ENCODE measurements at places on chromosomes 5 and 9. TPM values are rescaled to one million over a fixed set of nuclear protein-coding genes. Genes with fewer than 3 reads are reported as not detected.
A peak's percentile ranks its signal among the peaks of the same experiment; 100 is the strongest.

DNA sequence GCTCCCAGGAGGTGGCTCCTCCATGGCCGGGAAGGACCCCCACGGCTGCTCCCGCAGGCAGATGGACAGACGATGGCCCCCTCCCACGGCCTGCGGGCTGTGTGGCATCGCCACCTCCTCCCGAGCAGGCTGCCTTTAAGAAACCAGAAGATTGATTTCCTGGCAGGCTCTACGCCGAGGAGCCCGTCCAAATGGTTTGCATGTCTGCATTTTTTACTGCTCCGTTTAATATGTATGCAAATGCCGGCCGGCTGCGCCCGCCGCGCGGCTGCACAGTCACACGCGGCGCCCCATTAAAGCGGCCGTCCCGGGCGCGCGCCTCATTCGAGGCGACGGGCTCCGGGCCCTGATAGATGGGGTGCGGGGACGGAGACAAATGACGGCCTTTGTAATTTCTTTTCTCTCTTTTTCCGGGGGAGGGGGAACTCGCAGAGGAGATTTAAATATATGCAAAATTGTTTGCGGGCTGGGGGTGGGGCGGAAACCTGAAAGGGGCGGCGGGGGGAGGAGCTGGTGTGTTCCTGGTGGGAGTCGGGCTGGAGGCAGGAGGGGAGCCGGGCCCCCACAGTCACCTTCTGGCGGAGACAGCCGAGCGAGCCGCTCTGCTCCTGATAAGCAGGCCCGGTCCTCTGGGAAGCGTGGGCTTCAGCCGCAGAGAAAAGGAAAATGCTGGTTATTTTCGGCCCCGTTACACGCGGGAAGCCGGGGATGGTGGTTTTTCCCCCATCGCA lies 158.7 kb upstream of the IER5L start:
- peak; percentile 63 for DNase-seq

WNK2 gene
- polyA plus RNA-seq = 15.1 TPM

GRCh38 chr5:177602458-177602830 lies 2.5 kb downstream of the B4GALT7 start:
- no peak for DNase-seq

- DNase-seq = no peak
These were observed 117.8 kb upstream of the SPIN1 start for GRCh38 chr9:88270413-88270812.

NSG2 gene
- polyA plus RNA-seq = 0.17 TPM

DNA sequence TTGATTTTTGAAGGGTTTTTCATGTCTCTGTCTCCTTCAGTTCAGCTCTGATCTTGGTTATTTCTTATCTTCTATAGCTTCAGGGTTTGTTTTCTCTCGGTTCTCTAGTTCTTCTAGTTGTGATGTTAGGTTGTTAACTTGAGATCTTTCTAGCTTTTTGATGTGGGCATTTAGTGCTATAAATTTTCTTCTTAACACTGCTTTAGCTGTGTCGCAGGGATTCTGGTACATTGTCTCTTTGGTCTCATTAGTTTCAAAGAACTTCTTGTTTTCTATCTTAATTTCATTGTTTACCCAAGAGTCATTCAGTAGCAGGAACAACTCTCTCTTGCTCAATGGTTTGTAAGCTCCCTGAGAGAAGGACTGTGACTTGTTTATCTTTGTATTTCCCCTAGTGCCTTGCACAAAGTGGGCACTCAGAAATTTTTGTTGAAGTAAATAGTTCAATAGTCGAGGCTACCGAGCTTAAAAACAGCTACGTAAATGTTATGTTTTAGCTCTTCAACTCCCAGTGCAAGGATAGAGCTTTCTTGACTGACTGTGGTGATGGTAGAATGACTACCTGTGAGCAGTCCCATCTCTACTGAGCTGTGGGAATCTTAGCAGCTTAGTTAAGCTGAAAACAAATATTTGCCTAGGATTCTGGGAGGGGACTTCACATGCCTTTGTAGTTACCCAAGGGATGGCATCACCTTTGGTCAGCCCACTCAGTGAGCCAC lies 225.8 kb upstream of the ELL2 start:
- no peak for DNase-seq

- DNase-seq = no peak
These were observed 34.7 kb downstream of the RETREG1 start for GRCh38 chr5:16582081-16582480.

CARD6 gene
- polyA plus RNA-seq = 3.3 TPM

PCDHB10 gene
- 5.6 TPM for polyA plus RNA-seq

TAF11L10 gene
- polyA plus RNA-seq = not detected

GRCh38 chr5:169522851-169523250 lies 60.7 kb upstream of the SPDL1 start:
- DNase-seq = no peak

DNA sequence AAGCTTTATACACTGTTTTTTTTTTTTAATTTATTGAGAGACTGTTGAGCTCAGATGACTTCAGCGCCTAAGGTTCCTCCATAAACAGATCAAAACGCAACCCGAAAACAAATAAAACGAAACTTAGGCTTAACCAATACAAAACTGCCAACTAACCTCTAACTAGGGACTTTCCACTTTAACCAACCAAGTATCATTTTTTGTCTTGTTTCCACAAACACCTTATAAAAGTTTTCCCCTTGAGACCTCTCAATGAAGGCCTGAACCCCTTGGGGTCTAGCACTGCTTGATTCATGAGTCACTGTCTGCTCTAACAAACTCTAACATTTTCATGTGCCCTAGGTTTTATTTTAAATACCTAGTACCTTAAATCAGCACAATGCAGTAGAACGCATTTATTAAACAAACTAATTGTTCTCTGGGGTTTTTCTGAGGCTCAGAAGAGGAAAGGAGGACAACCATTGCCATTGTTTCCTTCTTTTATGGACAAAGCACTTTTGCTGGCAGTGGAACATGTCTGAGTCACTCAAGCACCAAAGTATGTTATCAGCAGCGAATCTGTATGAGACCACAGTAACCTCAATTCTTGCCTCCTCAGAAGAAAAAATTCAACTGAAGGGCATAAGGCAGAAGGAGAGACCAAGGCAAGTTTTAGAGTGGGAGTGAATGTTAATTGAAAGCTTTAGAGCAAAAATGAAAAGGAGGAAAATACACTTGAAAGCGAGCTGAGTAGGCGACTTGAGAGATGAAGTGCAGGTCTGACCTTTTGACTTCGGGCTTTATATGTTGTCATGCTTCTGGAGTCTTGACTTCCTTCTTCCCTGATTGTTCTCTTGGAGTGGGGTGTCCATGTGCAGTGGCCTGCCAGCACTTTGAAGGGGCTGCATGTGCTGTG lies 97.7 kb upstream of the HCN1 start:
- no peak for DNase-seq

DNA sequence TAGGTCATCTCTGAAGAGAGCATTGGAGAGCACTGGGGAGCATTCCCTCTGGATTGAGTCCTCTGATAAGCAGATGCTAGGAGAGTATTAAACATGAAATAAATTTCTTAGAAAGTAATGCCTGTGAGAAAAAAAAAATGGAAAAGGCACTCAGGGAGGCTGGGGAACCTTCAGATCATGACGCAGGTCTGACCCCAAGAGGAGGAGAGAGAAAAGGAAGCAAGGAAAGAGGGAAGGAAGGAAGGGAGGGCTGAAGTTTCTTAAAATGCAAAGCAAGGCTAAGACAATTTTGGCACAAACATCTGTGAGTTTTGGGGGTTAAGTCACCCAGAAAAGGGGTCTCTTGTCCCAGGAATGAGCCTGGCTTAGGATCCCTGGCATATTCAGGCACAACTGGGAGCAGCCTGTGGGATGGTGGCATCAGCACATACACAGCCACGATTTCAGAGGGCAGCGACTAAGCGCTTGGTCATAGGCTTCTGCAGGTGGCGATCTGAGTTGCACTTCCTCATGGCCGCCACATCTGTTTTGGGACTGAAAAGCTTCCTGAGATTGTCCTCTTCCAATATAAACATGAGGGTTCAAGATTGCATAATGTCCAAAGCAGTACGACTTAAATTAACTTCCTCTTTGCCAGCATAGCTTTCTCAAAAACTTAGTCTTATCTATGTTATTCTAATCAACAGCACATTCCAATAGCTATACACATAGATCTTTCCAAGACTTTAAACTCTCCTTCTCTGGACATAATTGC lies 692.7 kb downstream of the DNAH5 start:
- DNase-seq = no peak

GRCh38 chr5:54624805-54625568 lies 107.4 kb downstream of the SNX18 start:
- no peak for DNase-seq

- no peak for DNase-seq
These were observed 174.8 kb downstream of the GADD45G start for GRCh38 chr9:89779405-89780203.

DNA sequence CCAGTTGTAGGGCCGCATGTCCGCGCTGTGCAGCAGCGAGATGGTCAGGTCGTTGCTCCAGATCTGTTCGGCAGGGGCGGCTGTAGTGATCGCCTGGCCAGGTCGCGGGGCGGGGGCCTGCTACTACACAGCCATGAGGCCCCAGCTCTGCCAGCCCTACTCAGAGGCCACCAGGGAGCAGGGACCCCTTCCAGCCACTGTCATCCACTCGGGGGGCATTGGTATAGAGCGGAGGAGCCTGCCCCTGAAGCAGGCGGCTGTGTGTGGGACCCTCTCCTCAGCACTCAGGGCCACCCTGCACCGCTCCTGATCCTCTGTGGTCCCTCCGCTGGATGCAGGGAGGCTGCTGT lies 1.7 kb downstream of the FBXW5 start:
- no peak for DNase-seq

BARHL1 gene
- polyA plus RNA-seq = not detected

DNA sequence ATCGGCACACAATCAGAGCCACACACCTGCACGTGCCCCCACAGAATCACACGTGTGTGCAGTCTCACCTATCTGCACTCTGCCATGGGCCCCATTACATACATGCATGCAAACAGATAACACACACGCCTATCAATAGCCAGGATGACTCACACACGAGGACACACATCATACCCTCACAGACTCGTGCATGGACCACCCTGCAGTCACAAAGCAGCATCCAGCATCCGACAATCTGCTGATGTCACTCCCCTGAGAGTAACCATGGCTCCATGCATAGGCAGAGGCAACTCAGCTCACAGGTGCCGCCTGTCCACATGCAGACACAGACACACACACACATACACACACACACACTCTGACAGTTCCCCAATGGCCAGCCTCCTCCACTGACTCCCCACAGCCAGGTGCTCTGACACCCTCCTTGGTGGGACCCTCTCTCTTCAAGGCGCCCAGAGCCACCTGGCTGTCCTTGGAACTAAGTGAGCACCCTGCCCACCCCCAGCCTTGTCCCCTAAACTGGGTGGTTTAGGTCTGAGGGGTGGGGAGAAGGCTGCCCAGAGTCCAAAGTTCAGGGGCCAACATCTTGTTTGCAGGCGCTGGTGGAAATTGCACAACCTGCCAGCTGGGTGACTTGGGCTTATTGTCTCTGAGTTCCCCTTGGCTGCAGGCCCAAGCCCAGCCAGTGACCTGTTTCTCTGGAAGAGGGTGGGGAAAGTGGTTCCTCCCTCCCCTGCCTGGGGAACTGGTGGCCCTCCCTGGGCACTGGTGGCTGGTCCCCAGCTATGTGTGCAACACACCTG lies 34.6 kb upstream of the NEK6 start:
- no peak for DNase-seq

WNT8A gene
- polyA plus RNA-seq = not detected

- no peak for DNase-seq
These were observed 34.1 kb upstream of the RAI14 start for GRCh38 chr5:34622098-34622400.

- no peak for DNase-seq
These were observed 8.2 kb downstream of the GALNT10 start for GRCh38 chr5:154198611-154199230.

SLC46A2 gene
- 0.30 TPM for polyA plus RNA-seq

SHOC1 gene
- polyA plus RNA-seq = 0.87 TPM

DNA sequence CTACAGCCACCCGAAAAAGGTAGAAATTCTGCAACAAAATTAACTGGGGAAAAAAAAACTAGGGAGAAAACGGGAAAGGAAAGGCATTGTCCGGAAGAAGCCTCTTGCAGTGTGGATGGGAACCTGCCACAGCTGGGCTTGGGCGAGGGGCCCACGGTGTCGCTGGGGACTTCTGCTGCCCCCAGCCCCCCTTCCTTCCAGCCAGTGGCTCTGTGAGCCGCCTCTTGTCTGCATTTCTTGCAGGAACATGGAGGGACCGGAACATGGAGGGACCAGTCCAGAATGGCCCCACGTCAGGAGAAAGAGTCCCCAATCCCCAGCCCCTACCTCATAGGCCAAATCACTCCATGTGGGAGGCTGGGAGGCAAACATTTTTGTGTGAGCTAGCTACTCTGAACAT lies 36.9 kb upstream of the EXOC3 start:
- DNase-seq = no peak

DNA sequence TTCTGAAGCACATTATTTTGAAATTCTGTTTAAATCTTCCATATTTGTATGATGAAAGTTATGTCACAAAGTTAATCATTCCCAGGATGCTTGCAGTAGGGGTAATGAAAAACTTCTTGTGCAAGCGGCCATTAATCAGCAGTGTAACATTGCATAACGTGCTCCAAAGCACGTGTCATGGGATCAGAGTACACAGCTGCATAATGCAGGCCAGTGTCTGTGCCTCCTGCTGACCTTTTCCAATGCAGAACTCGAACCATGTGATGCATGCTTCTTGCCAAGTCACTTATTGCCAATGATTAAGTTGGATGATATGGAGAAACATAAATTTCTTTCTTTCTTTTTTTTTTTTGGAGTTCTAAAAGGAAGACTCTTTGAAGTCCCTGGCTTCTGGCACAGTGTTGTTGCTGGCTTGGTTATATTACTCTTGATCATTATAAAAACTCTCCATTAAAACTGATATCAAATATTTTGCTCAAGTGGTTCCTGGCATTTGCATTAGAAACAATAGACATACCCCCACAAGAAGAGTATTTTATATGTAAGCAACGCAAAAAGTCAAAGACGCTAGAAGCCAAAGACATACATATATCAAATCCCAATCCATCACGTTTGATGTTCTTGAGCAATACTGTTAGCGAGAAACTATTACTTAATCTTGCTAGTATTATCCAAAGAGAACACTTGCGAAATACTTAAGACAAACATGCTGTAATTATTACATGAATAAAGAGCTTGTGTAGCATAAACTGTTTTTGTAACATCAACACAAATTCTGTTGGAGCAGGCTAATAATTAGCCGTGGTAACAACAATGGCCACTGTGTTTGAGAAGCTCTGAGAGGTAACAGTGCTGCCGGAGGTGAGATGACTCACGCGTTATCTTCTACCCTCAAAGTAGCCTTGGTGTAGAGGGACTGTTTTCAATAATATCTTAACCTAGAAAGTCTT lies 164.2 kb downstream of the AUH start:
- peak; percentile 69 for DNase-seq

SUSD3 gene
- polyA plus RNA-seq = 7.8 TPM

F2RL2 gene
- 0.35 TPM for polyA plus RNA-seq

GRCh38 chr5:83084336-83084735 lies 7.0 kb downstream of the XRCC4 start:
- no peak for DNase-seq

GRCh38 chr5:93257616-93258015 lies 323.4 kb downstream of the NR2F1-AS1 start:
- DNase-seq = no peak

All from right renal cortex interstitium (tissue), 3 donors.